Tibial nerve (tissue), 4 donors: ENCODE measurements at places on chromosomes 12 and 14.

DNA sequence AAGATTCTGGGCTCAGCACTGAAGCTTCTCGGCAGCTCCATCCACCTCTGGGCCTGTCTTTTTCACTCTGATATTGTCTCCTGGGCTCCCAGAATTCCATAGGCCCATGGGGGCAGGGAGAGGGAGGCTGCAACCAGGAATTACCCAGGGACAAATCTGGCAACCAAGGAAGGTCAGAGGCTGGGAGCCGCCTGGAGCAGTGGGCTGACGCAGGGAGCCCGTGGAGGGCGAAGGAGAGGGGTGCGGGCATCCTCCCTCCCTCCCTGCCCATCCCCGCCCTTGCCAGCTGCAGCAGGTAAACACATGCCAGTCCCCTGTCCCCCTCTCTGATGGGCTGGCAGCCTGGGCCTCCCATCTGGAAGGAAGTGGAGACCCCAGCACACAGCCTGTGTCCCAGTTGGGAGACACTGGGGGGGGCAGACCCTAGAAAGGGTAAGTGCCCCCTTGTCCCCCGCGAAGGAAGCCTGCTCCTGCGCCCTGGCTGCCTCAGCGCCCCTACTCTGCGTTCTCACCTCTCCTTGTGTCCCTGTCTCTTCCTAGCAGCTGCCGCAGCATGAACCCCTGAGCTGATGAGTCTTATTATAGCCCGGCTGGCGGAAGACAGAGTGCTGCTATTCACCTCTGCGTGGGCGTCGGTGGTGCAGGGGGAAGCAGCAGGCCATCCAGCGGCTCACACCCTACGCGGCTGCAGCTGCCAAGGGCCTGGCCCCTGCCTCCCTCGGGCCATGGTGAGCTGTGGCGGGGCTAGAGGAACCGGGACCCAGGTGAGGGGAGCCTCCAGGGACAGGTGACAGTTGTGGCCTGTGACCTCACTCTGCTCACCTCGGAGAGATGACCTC is 6.7 kb downstream of the LRTM2 start:
- H3K36me3 ChIP-seq, result no peaks in the 10 kb centered on the region
- H3K4me3 ChIP-seq, result no peak overlapping the region
- no peak for DNase-seq
- H3K4me1 ChIP-seq, result no peaks in the 10 kb centered on the region

DNA sequence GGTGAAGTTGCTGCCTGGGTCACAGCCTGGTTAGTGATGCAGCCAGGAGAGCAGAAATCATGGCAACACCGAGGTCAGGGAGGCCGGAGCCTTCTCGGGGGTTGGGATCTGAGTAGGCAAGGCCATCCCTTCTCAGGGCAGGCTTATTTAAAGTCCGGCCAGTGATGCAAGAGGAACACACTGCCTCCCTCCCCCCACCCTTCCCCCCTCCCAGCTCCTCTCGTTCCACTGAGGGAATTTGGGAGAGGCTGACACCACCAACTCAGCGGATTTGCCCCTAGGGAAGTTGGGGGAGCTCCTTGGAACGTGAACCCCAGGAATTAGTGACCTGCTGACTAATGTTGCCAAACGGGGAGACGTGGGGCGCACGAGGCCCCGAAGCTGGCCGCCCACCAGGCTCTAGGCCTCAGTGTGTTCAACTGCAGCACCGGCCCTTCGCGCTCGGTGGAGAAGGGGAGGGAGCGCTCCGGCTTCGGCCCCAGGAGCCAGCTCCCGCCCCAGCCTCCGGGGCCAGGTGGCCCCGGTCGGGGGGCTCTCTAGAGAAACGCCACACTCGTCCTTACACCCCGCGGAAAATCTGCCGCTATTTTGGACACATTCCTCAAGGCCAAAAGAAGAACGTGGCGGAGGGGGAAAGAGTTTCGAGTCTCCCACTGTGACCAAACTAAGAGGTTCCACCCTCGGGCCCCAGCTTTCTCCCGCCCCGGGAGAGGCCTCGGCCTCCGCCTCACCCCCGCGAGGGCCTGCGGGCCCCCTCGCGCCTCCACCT is 1.6 kb downstream of the CTDSP2 start:
- H3K36me3 ChIP-seq, result no peaks in the 10 kb centered on the region
- H3K27me3 ChIP-seq, result no peaks in the 10 kb centered on the region
- H3K27ac ChIP-seq, result peak overlapping the region; percentile 100
- peak; percentile 73 for DNase-seq
- H3K4me3 ChIP-seq, result peak overlapping the region; percentile 99
- H3K4me1 ChIP-seq, result peaks cover 41% of the 10 kb centered on the region

- H3K27me3 ChIP-seq, result no peaks in the 10 kb centered on the region
- no peak overlapping the region for H3K4me3 ChIP-seq
- no peak for DNase-seq
- H3K27ac ChIP-seq, result peak overlapping the region; percentile 65
- H3K4me1 ChIP-seq, result peaks cover 6% of the 10 kb centered on the region
These were observed 103.6 kb downstream of the SSPN start for GRCh38 chr12:26298785-26299621.

DNA sequence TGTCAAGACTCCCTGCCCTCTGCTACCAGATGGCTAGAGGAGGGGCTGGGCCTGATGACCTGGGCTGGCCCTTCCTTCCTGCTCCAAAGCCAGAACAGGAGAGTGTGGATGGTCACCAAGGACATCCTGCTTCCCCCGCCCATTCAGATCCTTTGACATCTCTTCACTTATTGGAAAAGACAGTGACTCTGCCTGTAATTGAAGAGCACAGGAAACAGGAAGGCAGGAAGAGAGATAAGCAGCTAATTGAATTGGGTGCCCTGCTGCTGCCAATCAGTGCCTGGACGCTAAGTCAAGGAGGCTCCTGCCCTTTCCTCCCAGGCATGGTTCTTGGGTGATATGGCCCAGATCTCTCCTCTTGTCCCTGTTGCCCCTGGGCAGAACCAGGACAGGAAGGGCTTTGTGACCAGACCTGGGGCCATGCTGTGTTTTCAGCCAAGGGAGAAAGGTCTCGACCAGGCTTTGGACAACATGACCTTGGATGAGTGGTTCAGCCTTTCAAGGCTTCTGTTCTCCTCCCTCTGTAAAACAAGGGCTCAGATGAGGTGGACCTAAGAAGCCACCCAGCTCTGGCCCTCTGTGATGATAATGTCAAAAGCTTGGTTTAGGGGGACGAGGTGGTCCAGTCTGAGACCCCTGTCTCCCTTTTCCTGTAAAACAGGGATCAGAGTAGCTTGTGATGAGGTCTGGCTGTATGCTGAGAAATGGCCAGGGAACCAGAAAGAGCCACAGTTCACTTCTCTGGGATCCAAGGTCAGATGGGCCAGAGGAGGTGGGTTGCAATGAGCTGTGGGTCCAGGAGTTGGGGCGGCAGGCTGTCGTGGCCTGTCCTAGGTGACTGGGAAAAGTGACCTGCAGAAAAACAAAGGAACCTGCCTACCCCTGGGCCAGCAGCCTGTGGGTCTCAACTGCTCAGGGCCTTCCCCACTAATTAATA is 38.8 kb downstream of the FAM222A start:
- no peaks in the 10 kb centered on the region for H3K27me3 ChIP-seq
- H3K27ac ChIP-seq, result no peak overlapping the region
- H3K4me3 ChIP-seq, result no peak overlapping the region
- no peaks in the 10 kb centered on the region for H3K4me1 ChIP-seq
- H3K36me3 ChIP-seq, result no peaks in the 10 kb centered on the region
- no peak for DNase-seq

GRCh38 chr12:129075460-129076208 is 222.4 kb downstream of the GLT1D1 start:
- H3K4me1 ChIP-seq, result no peaks in the 10 kb centered on the region
- H3K4me3 ChIP-seq, result no peak overlapping the region
- no peak overlapping the region for H3K27ac ChIP-seq
- no peaks in the 10 kb centered on the region for H3K36me3 ChIP-seq
- H3K27me3 ChIP-seq, result no peaks in the 10 kb centered on the region
- DNase-seq, result no peak

GRCh38 chr12:50109319-50109718 is 2.7 kb upstream of the COX14 start:
- no peak for DNase-seq
- peak overlapping the region; percentile 79 for H3K27ac ChIP-seq
- H3K4me3 ChIP-seq, result no peak overlapping the region
- H3K36me3 ChIP-seq, result no peaks in the 10 kb centered on the region
- peaks cover 40% of the 10 kb centered on the region for H3K4me1 ChIP-seq
- H3K27me3 ChIP-seq, result no peaks in the 10 kb centered on the region

DNA sequence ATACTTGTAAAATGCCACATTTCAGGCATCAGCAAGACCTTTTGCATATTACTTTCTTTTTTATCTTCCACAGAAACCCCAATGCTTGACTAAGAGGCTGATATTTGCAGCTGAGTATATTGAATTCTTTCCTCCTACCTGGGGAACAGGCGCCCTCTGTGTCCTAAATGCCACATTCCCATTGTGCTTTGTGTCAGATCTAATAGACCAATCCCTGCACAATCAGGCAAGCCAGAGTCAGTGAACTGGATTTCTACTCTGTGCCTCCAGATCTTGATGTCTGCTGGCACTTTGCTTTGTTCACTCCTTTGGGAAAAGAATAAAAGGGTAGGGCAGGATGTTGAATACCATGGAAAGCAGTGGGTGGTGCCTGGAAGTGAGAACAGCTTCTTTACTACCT is 22.4 kb upstream of the TAS2R42 start:
- no peaks in the 10 kb centered on the region for H3K27me3 ChIP-seq
- no peaks in the 10 kb centered on the region for H3K4me1 ChIP-seq
- no peak overlapping the region for H3K4me3 ChIP-seq
- no peaks in the 10 kb centered on the region for H3K36me3 ChIP-seq

GRCh38 chr14:94110552-94111181 is at the start of gene IFI27:
TSS of gene IFI27 (plus strand) at chr14:94110736.
- peak; percentile 59 for DNase-seq
- H3K4me3 ChIP-seq, result peak within 1 kb of the TSS; percentile 34
- peaks cover 12% of the 10 kb centered on the region for H3K4me1 ChIP-seq
- peak within 1 kb of the TSS; percentile 85 for H3K27ac ChIP-seq

- no peak overlapping the region for H3K4me3 ChIP-seq
- no peaks in the 10 kb centered on the region for H3K4me1 ChIP-seq
- no peaks in the 10 kb centered on the region for H3K27me3 ChIP-seq
These were observed 40.0 kb downstream of the MYBPC1 start for GRCh38 chr12:101634724-101635123.

GRCh38 chr12:17139931-17140330 is 534.0 kb upstream of the LMO3 start:
- H3K36me3 ChIP-seq, result no peaks in the 10 kb centered on the region
- no peak for DNase-seq
- no peaks in the 10 kb centered on the region for H3K4me1 ChIP-seq
- no peak overlapping the region for H3K4me3 ChIP-seq
- H3K27ac ChIP-seq, result no peak overlapping the region

DNA sequence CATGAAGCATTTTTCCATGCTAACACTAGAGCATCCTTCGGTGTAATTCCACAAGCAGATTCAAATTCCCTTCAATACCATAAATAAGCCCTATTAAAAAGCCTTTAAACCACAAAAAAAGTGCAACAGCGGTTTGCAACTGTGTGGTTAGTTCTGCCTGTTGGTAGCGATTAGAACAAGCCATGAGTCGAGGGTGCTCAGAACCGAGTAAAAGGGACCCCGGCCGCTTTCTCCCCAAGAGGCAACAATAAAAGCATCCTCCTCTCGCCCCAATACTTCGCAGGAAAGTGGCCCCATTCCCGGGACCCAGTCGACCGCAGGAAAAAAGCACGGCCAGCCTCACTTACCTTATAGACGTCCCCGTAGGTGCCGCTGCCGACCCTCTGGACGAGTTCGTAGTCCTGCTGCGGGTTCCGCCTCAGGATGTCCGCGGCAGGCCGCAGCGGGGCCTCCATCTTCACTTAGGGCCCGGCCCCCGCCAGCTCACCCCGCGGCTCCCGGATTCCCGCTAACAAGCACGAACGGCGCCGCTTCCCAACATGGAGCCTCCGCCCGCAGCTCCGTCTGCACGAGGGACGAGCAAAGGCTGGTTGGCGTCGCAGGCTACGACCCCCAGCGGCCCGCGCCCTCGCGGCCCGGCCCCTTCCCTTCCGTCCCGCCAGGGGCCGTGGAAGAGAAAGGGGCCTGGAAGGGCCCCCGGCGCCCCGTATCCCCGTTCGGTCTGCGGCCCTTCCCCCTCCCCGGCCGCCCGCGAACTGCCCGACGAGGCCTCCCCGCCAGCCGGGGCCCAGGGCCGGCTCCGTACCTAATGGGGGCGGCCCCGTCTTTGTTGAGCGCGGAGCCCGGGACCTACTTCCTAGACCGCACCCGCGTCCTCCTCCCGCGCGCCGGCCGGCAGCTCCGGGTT is 521 bp downstream of the MAP4K5 start:
- peak overlapping the region; percentile 97 for H3K27ac ChIP-seq
- H3K4me1 ChIP-seq, result peaks cover 52% of the 10 kb centered on the region
- peak overlapping the region; percentile 95 for H3K4me3 ChIP-seq
- H3K27me3 ChIP-seq, result no peaks in the 10 kb centered on the region
- H3K36me3 ChIP-seq, result no peaks in the 10 kb centered on the region

DNA sequence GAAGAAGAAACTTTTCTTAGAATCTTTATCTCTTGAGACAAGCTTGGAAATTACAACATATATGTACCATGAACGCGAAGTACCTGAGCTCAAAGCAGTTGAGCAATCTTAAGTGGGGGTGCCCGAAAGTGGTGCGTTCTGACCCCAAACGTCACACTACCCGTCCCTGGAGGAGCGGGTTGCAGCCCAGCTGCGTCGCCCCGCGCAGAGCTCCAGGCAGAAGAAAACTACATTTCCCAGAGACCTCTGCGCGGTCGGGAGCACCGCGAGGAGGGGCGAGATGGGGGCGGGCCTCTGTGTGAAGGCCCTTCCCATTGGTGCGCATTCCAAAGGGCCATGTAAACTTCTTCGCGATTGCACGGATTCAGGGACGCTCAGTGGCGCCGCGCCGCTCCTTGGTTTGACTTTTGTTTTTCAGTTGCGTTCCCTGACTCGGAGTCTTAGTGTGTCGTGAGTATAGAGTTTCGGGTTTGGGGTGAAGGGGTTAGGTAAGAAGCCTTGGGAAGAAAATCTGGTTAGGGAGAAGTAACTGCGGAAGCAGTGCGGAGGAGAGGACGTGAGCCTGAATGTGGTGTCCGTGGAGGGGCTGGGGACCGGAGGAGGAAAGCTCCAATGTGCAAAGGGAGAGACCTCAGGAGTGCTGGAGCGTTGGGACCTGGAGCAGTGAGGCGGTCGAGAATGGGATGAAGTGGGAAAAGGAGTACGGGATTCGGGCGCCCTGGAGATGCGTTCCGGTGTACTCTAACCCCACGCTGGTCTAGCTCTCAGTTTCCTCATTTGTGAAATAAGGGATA is at the start of gene CCDC77:
Gene CCDC77, plus strand, starts transcription at position 410 of the 794 bp plus-strand sequence. CDS start 7,740 bp downstream, outside the sequence.
- peak; percentile 78 for DNase-seq
- H3K4me1 ChIP-seq, result peaks cover 7% of the 10 kb centered on the region
- H3K36me3 ChIP-seq, result no peaks in the 10 kb centered on the region

- H3K4me3 ChIP-seq, result no peak overlapping the region
- no peaks in the 10 kb centered on the region for H3K27me3 ChIP-seq
- H3K36me3 ChIP-seq, result no peaks in the 10 kb centered on the region
- no peaks in the 10 kb centered on the region for H3K4me1 ChIP-seq
- no peak overlapping the region for H3K27ac ChIP-seq
These were observed 59.5 kb upstream of the CAPRIN2 start for GRCh38 chr12:30814295-30814655.

DNA sequence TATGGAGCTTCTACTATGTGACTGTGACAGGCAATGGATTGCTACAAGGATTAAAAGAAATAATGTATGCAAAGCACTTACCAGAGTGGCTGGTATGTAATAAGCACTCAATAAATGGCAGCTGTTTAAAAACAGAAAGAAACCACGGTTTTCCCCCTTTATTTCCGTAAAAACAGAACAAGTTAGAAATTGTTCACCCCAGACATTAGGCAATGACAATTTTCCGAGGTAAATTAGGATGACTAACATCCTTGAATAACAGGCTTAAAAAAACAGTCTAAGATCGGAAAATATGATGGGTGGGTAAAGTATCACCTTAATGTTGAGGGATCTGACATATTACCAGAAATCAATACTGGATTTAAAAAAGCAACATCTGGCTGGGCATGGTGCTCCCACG is 20.9 kb upstream of the CNIH1 start:
- H3K36me3 ChIP-seq, result no peaks in the 10 kb centered on the region
- H3K4me1 ChIP-seq, result no peaks in the 10 kb centered on the region
- H3K27me3 ChIP-seq, result no peaks in the 10 kb centered on the region
- H3K4me3 ChIP-seq, result no peak overlapping the region
